ENCODE measurements at places on chromosomes 5 and 9.

DNA sequence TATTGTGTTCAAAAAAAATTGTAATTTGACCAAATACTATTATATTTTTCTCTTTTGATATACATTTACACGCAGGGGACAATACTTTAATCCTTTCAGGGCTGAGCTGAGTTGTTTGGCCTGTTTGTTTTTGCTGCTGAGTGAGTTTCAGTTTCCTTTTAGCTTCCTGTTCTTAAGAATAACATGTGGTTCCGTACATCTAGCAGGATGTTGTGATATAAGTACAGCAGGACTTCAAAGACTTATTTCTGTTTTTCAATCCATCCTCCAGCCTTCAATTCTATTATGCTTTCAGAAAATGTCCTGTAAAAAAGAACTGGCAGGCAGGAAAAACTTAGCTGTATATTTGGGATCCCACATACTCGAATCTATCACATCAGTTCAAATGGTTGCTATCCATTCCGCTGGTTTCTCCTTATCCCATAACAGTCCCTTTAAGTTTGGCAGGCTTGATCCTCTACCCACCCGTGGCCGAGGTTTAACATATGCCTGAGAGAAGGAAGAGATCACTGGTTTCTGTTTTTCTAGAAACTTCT is 1037.3 kb upstream of the ACO1 start:
- peak; percentile 63 for DNase-seq

GRCh38 chr5:59830536-59831200 is 62.9 kb downstream of the PDE4D start:
- DNase-seq: no peak

DNA sequence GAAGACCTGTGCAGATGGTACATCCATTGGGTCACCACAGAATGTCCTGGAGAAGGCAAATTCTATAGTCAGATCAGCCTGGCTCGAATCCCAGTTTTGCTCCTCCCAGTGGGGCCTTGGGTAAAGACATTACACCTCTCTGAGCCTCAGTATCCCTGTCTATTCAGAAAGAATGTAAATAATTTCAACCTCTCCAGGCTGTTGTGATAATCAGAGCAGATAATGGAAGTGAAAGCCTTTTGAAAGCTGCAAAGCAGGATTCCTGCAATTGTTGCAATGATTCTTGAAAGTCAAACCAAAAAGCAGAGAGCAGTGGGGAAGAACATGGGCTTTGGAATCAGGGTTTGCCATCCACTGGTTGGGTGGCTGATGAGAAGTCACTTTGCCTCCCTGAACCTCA is 63.2 kb downstream of the LHX2 start:
- no peak for DNase-seq

- peak; percentile 71 for DNase-seq
These were observed 5.9 kb downstream of the TRPM3 start for GRCh38 chr9:71115448-71115975.

DNA sequence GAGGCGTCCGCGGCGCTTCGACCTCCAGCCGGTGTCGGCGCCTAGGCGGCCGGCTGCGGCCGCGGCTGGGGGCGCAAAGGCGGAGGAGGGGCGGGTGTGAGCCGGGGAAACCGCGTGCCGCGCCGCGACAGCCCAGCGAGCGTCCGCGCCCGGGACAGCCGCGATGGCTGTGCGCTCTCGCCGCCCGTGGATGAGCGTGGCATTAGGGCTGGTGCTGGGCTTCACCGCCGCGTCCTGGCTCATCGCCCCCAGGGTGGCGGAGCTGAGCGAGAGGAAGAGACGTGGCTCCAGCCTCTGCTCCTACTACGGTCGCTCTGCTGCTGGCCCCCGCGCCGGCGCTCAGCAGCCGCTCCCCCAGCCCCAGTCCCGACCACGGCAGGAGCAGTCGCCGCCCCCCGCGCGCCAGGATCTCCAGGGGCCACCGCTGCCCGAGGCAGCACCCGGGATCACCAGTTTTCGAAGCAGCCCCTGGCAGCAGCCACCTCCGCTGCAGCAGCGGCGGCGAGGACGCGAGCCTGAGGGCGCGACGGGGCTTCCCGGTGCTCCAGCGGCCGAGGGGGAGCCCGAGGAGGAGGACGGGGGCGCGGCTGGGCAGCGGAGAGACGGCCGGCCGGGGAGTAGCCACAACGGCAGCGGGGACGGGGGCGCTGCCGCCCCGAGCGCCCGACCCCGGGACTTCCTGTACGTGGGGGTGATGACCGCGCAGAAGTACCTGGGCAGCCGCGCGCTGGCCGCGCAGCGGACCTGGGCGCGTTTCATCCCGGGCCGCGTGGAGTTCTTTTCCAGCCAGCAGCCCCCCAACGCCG is 605 bp downstream of the CHSY3 start:
- DNase-seq: no peak

DNA sequence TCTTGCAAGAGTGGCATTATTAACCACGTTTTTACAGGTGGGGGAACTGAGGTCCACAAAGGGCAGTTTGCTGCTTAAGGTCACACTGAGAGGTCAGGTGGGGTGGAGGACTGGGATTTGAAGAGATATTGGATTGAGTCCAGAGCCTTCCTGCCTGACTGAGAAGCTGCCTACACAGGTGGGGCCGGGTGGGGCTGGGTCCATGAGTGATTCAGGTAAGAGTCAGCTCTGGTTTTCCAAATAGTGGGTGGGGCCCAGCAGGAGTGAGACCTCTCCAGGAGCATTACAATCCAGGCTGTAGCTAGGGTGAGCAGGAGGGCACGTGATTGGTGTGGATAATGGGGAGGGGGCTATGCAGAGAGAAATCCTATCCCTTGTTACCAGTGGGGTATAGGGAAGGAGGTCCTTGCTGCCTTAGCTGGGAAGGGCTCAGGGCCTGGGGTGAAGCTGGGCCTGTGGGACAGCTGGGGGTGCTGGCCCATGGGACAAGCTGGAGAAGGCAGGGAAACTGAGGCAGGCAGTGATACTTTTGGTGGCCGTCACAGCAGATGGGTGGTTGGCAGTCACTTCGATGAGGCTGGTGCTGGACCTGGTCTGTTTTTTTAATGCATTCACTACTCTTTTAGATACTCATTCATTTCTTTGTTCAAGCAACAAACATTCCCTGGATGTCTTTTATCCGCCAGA is 2.9 kb upstream of the PTGS1 start:
- DNase-seq: no peak

GRCh38 chr5:61919920-61920319 is 386.1 kb upstream of the KIF2A start:
- DNase-seq: no peak

- DNase-seq: no peak
These were observed 33.0 kb downstream of the LMNB1 start for GRCh38 chr5:126809916-126810315.

DNA sequence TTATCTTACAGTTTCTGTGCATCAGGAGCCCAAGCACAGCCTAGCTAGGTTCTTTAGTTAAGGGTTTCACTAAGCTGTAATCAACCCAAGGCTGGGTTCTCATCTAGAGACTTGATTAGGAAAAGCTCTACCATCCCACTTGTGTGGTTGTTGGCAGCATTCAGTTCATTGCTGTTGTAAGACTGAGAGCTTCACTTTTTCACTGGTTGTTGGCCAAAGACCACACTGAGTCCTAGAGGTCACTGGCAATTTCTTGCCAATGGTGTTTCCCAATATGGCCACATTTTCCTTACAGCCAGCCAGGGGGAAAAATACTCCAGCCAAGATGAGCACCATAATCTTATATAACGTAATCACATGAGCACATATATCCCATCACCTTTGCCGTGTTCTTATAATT is 74.3 kb downstream of the SMIM15 start:
- DNase-seq: no peak

- peak; percentile 46 for DNase-seq
These were observed 12.7 kb downstream of the STK10 start for GRCh38 chr5:172175263-172175719.

- DNase-seq: no peak
These were observed 35.9 kb downstream of the KIF2A start for GRCh38 chr5:62341783-62342475.

- no peak for DNase-seq
These were observed 352.7 kb upstream of the GRAMD2B start for GRCh38 chr5:126070481-126070880.

DNA sequence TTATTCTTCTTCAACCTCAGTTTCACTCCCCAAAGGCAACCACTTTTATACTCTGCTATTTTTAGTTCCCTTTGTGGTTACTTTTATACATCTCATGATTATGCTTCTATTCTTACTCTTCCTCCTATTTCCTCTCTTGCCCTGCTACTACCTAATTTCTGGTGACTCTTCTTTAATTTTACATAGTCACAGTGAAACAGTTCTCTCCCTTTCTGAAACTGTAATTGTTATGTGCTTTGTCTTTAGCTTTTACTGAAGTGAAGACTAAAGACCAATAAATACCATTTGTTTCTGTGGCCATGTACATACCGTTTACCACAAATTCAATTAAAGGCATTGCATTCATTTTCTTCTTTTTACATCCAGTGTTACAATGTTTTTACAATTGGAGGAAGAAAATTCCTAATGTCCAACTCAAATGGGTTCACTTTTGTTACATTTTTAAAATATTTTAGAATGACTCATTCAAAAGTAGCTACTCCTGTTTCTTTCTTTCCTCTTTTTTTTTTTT is 410.6 kb downstream of the PSAT1 start:
- DNase-seq: no peak

GRCh38 chr5:138658676-138659075 is 83.5 kb upstream of the HSPA9 start:
- no peak for DNase-seq

DNA sequence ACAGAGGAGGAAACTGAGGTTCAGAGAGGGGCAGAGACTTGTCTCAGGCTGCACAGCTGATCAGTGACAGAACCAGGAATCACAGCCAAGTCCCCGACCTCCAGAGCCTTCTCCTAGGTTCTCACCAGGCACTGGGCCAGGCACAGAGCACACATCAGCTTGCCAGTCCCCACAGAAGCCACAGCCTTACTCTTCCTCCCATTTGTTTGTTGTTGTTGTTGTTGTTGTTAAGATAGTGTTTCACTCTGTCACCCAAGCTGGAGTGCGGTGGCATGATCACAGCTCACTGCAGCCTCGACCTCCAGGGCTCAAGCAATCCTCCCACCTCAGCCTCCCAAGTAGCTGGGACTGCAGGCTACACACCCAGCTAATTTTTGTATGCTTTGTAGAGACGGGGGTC is 41.4 kb downstream of the NAIF1 start:
- DNase-seq: no peak

GRCh38 chr5:165460911-165461310 is 1955.5 kb downstream of the MAT2B start:
- DNase-seq: no peak

DNA sequence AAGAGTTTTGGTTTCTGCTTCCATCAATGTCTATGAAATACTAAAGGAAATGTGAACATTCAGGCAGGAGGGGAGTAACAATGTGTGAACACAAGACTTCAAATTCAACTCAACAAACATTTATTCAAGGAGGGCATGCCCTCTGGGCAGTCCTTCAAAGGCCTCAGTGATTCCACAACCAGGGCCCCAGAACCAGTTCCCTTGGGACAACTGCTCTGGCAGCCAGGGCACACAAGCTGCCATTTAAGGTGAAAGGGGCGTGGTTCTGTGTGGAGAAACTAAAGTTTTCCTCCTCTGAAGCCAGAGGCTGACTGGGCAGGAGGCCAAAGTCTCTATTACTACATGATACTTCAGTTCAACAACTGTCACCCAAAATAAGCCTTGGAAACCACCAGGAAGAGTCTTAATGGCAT is 3.2 kb downstream of the RBM18 start:
- no peak for DNase-seq

- no peak for DNase-seq
These were observed 245.5 kb downstream of the SMARCA2 start for GRCh38 chr9:2260417-2261306.

GRCh38 chr5:125496393-125496792 is 750.0 kb upstream of the ZNF608 start:
- no peak for DNase-seq

- DNase-seq: no peak
These were observed 416.4 kb downstream of the EFNA5 start for GRCh38 chr5:107254214-107254901.

DNA sequence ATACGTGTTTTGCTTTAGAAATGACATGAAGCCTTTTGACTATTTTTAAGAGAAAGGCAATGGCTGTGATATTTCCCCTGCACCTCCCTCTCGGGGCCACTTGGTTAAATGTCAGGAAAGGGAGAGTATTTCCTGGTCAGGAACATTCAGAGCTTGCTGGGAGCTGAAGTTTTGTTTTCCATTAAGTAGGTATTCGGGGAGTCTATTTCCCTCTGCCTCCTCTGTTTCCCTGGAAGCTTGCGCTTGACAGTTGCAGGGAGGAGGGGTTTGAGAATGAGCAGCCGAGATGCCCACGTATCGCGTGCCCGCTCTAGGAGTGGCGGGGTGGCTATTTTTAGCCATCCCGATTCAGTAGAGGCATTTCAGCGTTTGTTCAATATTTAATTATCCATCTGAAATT is 6.7 kb downstream of the DAB2IP start:
- DNase-seq: no peak

DNA sequence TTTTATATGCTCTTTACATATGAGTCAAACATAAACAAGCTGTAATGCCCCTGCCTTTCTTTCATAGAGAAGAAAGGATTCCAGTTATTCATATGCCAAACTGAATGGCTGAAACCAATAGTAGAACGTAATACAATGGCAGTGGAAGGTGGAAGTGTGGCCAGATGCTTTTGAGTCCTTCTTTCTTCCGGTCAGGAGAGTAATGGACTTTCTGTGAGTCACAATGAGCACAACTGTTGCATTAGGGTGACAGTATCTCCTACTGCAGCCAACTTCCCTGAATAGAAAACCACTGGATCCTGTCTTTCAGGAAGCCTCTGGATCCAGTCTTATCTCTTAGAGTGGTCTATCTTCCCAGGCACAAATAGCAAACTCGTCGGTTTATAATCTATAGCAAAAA is 855.2 kb downstream of the MAT2B start:
- DNase-seq: no peak

- DNase-seq: no peak
These were observed 105.0 kb downstream of the GALNT10 start for GRCh38 chr5:154295551-154295950.

GRCh38 chr5:134003817-134004625 is 754 bp downstream of the VDAC1 start:
- DNase-seq: peak; percentile 40

DNA sequence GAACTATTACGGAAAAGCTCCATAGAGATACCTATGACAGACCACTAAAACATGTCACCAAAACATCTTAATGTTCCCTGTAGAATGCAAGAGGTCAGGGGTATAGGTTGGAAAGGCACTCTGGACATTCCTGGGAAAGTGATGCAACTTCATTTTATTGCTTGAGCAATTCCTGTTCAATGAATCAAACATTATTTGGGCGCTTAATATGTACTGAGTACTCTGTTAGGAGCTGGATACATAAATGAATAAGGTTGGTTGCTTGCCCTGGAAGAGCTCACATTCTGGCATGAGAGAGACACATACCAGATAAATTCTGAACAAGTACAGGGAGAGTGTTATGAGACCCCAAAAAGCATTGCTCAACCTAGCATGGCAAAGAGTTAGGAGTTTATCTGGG is 408.9 kb upstream of the DMAC1 start:
- no peak for DNase-seq

GRCh38 chr9:88997646-88998045 is 6.4 kb downstream of the S1PR3 start:
- no peak for DNase-seq

DNA sequence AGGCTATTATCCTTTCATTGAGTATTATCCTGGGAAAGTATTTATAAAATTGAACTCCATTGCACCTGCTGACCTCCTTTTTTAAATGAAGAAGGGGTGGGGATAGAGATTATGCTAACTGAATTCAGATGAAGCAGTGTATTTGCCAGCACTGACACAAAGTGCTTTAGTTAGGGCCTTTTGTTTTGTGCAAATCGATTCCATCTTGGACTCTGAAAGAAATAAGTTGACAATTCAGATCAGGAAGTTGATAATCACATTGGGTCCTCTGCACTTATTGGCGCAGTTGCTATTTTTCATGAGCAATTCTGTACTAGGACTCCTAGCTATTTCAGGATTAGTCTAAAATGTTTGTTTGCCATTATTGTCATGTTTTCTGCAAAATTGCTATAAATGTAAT is 101.6 kb upstream of the FSD1L start:
- DNase-seq: no peak
